T-helper 9 cell (primary cell): ENCODE measurements at places on chromosomes 6 and 20.

DNA sequence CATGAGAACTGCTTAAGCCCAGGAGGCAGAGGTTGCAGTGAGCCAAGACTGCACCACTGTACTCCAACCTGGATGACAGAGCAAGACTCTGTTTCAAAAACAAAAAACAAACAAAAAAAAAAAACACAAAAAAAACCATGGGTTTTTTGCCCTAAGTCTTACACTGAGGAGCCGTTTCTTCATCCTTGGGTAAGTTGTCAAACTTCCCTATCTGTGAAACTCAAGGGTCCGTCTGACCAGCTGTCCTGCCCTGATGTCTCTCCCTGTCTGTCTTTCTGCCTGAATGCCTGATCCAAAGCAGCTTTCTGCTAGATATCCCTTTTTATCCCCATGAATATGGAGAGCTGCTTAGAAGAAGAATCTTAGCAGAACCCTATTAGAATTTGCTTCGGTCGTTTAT lies 41.3 kb upstream of the CLDN20 start:
- DNase-seq = no peak

- no peak for DNase-seq
Measured at GRCh38 chr6:1079525-1079924, 232.4 kb upstream of the FOXQ1 start.

DNA sequence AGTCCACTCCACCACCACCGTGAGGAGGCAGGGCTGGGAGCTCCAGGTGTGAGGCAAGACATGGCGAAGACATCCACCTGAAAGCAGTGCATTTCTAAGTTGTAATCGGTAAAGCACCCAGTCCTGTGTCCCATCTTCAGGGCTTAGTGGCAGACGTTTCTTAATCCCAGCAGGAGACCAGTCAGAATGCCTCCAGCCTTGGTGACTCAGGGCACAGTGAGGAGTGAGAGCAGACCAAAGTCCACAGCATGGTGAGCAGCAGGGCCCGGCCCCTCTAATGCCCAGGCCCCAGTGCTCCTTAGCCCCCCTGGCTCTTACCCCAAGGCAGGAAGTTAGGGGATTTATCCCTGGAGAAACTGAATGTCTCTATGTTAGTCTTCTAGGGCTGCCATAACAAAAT lies 183.9 kb downstream of the SYNDIG1 start:
- no peak for DNase-seq

- DNase-seq = no peak
Measured at GRCh38 chr20:50680105-50680960, 11.0 kb downstream of the RIPOR3 start.

DNA sequence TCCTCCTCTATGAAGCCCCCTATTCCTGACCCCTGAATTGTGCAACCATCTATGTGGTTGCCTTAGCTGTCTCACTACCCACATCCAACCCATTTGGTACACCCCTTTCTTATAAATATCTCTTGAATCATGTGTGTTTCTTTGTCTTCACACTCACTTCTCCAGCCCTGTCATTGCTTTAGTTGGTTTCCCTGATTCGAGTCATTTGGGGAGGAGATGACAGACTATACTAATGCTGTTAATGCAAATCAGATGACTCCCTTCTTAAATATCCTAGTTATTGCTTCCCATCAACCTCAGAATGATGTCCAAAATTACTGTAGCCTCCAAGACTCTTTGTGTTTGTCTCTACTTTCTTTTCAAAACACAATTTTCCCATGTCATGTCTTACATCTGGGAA lies 23.0 kb downstream of the SLC35D3 start:
- no peak for DNase-seq

- no peak for DNase-seq
Measured at GRCh38 chr20:6920991-6921613, 153.6 kb downstream of the BMP2 start.

DNA sequence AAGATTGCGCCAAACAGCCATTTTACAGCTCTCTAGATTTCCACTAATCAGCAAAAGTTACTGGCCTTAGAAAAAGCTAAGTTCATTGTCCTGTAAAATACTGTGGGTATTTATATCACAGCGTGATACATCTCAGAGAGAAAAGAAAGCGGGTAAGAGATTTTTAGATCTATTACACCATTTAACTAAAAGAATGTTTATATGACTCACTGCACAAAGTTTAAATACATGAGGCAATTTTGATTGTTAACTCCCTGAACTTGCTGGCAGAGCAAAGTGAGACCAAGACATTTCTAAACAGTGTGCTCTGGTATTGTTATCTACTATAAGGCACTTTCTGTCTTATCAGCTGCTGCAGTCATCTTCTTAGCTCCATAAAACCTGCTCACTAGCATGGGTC lies 314.3 kb downstream of the EPHA7 start:
- DNase-seq = no peak

DNA sequence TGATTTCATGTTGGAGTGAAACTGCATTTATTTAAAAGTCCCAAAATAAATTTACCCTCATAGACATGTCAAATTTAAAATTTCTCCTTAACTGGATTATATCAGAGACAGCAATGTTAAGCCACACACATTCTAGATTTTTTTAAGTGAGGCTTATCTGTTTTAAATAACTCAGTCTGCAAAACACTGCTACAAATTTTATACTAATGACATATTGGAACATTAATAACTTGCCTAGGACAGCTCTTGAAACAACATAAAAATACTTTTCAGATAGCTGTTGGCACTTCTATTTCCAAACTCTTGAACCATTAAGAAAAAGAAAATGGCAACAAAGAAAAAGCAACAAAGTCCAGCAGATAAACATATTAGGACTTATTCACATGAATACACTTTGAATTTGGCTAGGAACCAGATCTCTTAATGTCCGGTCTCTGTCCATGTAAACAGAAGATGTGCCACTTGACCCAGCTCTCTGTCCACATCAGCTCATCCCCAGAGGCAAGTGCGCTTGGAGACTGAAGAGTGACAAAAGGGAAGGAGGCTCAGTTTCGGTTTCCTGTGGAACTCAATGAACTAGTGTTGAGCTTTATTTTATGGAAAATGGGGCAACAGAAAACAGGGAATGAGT lies 219.3 kb upstream of the THBS2 start:
- no peak for DNase-seq
